Inflammatory macrophage treated with lipopolysaccharide for 4 hours (primary cell): ENCODE measurements at places on chromosomes 3 and 15.

GRCh38 chr3:81910244-81910852 lies 148.9 kb upstream of the GBE1 start:
- peak; percentile 54 for DNase-seq

- DNase-seq: no peak
These were observed 3.1 kb upstream of the TPRG1 start for GRCh38 chr3:189168711-189169110.

- DNase-seq: peak; percentile 55
These were observed at the start of gene RAB43 for GRCh38 chr3:129121792-129122411. Gene RAB43 (minus strand): TSS chr3:129121804. CDS start chr3:129121489, 315 bp downstream.

DNA sequence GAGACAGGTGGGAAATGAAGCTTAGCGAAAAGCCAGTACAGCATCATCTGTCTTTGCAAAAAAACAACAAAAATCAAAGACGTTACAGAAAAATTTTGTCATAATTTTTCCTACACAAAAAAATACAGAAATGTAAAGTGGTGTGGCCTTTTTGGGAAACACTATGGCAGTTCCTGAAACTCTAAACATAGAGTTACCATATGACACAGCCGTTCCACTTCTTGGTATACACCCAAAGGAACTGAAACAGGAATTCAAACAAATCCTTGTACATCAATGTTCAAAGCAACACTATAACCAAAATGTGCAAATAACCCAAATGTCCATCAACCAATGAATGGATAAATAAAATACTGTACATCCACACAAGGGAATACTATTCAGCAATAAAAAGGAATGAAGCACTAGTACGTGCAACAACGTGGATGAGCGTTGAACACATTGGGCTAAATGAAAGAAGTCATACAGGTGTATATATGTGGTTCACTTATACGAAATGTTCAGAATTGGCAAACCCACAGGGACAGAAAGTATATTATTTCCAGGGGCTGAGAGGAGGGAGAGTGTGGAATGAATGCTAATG lies 46.8 kb downstream of the GLB1 start:
- DNase-seq: peak; percentile 79

- no peak for DNase-seq
These were observed 937.6 kb downstream of the MCTP2 start for GRCh38 chr15:95168951-95169431.

GRCh38 chr3:79491029-79491641 lies 276.7 kb downstream of the ROBO1 start:
- no peak for DNase-seq

DNA sequence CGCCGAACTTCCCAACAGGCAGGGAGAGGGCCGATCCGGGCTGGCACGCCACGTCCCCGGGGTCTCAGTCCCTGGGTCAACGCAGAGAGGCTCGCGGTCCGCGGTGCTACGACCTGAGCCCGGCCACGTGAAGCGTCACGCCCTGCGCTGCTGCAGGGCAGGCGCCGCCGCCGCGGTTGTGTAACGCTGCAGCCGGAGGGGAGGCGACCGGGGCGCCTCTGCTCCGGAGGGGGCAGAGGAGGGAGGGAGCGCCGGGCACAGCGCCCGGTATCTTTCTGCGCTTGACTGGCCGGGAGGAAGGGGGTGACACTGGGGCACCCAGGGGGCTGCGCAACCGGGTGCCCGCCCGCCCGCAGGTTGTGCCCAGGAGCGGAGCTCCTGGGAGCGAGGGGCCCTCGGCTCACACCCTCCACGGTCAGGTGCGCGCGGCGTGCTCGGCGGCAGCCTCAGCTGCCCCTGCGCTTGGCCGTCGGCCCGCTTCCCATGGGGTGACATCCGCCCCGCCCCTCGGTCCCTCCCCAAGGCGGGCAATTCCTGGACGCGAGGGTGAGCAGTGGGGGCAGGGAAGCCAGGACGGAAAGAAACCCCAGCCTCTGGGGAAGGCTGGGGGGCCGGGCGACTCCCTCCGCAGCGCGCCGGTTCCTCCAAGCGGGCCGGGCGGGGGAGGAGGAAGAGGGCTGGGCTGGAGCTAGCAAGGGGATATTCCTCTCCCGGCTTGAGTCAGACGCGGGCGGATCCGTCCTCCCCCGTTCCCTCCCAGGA lies 852 bp upstream of the BHLHE40 start:
- peak; percentile 99 for DNase-seq

DNA sequence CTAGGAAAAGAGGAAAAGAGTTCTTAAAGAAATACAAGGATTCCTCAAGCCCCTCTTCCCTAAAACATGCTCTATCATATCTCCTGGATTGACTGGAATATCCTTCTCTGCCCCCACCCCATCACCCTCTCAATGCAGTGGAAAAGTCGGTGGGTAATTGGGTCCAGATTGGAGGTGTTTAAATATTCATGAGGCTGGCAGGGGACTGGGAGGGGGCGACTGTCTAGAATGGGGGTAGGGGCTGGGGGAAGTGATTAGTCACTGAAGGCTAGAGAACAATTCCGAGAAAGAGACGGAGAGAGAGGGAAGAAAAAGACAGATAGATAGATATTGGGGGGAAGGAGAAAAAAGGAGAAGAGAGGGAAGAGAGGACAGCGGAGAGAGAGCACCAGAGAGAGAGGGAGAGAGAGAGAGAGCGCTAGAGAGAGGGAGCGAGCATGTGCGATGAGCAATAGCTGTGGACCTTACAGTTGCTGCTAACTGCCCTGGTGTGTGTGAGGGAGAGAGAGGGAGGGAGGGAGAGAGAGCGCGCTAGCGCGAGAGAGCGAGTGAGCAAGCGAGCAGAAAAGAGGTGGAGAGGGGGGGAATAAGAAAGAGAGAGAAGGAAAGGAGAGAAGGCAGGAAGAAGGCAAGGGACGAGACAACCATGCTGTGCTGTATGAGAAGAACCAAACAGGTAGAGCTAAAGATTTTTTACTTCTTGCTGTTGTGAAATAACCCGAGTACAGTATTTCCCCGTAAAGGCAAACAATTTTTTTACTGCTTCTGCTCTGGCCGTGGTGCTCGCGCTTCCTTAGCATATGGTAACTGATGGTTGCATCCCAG lies at the start of gene GAP43:
TSS of gene GAP43 (plus strand) at position 467 of the 825 bp plus-strand sequence. CDS start at position 647, 180 bp downstream.
- DNase-seq: no peak

- no peak for DNase-seq
These were observed 33.4 kb upstream of the SETD2 start for GRCh38 chr3:47197287-47197686.

GRCh38 chr3:12062605-12063004 lies 58.4 kb downstream of the SYN2 start:
- DNase-seq: no peak

DNA sequence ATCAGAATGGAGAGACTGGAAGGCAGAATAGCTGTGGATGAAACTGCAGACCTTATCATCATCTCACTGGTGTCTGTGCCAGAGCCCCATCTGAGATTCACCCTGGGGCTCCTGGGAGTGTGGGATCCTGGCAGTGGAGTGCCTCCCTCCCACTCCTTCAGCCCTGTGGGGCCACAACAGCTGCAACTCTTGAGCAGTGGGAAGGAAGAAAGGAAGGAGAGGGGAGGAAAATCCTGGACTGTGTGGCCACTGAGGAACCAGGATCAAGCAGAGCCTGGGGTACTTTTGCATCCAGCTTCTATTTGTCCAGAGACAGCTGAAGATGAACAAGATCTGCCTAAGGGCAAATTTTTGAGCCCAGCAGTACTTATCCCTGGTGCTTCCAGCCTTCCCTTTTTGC lies 13.1 kb upstream of the ALDH1A2 start:
- no peak for DNase-seq

GRCh38 chr15:68205954-68206539 lies 915 bp upstream of the CALML4 start:
- DNase-seq: peak; percentile 87

GRCh38 chr3:132256989-132257388 lies 60.2 kb upstream of the ACP3 start:
- peak; percentile 87 for DNase-seq

GRCh38 chr3:135771760-135772159 lies 193.8 kb upstream of the PPP2R3A start:
- no peak for DNase-seq

DNA sequence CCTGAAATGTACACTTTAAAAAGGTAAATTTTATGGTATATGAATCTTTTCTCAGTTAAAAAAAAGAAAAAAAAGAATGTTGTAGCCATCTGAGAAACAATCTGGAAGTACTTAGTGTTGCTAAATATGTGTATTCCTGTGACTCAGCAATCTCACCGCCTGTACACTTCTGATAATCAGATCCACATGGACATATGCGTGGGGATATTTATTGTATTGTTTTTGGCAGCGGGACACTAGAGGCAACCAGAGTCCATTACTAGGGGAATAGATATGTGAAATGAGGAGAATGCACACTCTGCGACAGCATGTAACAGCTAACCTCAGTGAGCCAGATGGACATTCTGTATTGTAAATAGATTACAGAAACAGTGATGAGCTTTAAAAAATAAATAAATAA lies 65.4 kb downstream of the AQP9 start:
- peak; percentile 39 for DNase-seq

- no peak for DNase-seq
These were observed 1.7 kb downstream of the CCDC9B start for GRCh38 chr15:40338921-40339620.

DNA sequence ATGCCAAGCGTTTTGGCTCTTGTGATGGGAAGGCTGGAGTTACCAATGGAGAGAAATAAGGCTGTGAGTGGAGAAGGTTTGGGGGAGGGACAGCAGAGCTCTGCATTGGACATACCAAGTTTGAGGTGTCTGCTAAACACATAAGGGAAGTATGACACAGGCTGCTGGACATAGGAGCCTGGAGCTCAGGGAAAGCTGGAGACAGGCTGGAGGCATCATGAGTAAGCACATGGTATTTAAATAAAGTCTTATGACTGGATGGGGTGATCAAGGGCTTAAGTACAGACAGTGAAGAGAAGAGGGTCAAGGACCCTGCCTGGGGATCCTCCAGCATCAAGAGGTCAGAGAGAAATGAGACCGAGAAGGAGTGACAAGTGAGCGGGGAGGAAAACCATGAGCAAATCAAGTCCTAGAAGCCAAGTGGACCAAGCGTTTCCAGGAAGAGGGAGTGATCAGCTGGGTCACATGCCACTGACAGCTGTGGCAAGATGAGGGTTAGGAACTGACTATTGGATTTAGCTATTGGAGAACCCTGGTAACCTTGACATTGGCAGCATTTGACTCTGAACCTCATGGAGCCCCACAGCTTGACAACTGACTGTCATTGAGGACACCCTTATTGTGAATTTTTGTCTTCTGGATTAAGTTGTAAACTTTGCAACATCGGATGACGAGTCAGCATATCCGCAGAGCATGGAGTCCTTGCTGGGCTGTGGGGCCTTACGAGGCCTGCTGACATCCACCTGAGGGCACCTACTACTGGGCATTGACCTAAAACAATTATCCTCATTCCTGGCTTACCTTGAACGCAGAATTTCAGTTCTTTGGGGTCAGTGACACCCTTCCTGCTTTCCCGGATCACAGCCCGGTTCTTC lies 78.7 kb upstream of the ETV5 start:
- DNase-seq: peak; percentile 42

DNA sequence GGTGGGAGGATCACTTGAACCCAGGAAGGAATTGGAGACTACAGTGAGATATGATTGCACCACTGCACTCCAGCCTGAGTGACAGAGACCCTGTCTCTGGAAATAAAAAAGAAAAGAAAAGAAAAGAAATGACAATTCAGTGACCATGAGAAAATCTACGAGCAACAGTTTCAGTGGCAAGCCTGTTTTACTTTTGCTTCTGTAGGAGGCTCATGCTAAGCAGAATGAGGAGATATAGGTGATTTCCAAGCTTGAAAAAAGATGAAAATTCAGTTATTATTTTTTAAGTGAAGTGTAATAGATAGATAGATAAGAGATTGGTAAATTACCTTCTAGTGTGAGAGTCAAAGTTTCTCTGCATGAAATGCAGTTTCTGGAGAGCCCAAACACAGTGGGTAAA lies 651.1 kb downstream of the GRM7 start:
- no peak for DNase-seq

GRCh38 chr15:70199124-70199482 lies 101.4 kb upstream of the TLE3 start:
- no peak for DNase-seq

DNA sequence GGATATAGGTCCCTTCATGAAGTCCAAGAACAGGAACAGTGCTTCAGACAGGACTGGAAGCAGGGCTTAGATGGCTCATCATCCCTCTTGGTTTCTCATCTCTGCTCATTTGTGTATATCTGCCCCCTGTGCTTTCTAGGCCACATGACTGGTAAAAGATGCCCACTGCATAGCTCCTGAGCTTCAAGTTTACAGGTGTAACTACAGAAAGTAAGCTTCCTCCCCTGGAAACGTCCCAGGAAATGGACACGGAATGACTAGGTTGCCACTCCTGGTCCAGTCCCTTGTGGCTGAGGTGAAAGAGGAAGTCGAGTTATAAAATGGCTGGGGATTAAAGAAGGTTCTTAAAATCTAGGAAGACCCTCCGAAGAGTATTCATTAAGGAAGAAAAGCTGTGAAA lies 32.5 kb downstream of the MYO5A start:
- no peak for DNase-seq

DNA sequence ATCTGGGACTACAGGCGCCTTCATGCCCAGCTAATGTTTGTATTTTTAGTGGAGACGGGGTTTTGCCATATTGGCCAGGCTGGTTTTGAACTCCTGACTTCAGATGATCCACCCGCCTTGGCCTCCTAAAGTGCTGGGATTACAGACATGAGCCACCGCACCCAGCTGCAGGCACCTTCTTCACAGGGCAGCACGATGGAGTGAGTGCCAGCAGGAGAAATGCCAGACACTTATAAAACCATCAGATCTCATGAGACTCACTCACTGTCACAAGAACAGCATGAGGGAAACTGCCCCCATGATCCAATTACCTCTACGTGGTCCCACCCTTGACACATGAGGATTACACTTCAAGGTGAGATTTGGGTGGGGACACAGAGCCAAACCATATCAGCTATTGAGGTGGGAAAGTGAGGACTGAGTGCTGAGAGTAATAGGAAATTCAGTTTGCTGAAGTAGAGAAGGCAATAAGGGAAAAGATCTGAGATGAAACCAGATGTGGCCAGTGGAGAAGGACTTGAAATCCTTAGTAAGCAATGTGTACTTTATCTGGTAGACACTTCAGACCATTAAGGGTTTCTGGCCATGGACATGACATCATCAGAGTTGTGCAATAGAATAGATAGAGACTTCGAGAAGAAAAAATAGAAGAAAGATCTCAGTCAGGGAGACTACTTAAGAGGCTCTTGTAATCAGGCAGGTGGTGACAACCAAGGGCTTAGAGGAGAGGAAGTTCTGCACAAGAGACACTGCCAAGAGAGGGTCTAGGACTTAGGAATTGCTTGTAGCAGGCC lies 18.1 kb upstream of the ATP13A5 start:
- DNase-seq: no peak

DNA sequence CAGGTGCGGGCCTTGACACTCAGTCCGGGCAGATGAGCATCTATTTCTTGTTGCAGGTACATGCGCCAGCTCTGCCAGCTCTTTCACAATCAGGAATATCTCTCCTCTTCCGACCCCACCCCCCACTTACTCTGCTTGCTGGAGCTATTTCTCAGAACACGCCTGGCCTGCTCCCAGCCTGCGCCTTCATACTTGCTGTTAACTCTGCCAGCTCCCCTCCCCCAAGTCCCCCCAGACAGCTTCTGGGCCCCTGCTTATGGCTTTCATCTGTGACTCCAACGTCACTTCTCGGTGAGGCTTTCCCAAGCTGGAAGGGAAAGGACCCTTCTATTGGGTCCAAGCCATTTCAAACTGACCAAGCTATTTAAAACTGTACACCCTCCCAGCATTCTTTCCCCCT lies 15.2 kb downstream of the MAGEF1 start:
- DNase-seq: no peak
